Stimulated activated naive CD4-positive, alpha-beta T cell (primary cell): ENCODE measurements at places on chromosomes 7 and 10.

DNA sequence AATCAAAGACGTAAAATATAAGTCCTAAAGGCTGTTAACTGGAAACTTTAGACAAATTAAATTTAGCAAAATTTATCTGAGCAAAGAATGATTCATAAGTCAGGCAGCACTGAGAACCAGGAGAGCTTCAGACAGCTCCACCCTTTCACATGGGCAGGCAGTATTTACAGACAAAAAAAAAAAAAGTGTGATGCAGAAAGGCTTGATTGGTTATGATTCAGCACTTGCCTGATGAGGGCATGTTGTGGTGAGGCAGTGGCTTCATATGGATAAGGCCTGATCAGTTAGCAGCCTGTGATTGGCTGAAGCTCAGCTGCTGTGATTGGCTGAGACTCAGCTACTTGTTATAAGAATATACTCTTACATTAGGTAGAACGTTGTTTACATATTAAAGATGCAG is 495.4 kb upstream of the POM121L12 start:
- DNase-seq = no peak

DNA sequence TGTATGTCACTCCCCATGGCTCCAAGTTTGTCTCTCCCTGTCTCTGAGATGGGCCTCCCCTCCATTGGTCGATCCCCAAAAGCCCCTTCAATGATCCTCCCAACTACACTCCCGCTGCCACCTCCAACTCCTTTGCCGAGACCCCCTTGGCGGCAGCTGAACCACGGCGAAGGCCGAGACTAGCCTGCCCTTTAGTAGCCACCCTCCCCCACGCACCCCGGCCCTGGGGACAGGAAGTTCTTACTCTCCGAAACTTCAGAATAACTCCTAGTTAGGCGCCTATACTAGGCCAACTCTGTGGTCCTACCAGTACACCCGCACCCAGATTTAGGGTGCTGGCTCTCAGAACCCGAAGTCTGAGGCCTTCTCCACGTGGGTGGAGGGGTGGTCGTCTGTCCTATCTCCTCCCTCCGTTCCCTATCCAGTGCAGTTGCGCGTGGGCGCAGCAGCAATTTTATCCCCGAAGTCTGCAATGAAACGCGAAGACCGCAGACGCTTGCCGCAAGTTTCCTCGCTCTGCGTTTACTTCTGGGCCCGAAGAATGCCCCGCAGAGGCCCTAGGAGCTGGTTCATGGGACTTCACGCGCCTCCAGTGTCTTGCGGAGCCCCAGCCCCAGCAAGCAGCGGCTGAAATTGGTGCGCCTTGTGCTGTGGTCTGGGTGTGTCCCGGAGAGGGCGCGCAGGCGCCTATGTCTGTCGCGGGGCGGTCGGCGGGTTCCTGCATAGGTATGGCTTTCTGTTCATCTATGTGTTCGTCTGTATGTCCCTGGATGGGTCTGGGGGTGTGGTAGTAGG is 82.6 kb upstream of the SLF2 start:
- DNase-seq = no peak

DNA sequence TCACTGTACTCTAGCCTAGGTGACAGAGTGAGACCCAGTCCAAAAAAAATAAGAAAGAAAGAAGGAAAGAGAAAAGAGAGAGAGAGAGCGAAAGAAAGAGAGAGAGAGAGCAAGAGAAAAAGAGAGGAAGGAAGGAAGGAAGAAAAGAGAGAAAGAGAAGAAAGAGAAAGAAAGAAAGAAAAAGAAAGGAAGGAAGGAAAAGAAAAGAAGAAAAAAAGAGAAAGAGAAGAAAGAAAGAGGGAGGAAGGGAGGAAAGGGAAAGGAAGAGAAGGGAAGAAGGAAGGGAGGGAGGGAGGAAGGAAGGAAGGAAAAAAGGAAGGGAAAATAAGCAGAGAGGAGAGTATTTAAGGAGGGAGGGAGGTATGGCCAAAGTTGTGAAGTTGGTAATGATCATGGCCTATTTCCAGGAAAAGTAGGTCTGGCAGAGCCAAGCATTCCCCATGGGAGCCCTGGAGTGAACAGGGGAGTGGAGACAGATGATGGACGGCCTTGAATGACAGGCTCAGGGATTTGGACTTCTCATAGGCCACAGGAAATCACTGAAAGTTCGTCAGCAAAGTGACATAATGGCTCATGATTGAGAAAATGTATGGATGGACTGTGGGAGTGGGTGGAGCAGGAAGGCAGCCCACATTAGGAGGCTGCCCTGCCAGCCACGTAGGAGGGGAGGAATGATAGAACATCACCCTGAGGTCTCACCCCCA is 44.8 kb upstream of the CUX1 start:
- no peak for DNase-seq

- peak; percentile 37 for DNase-seq
Measured at GRCh38 chr10:133275684-133276092, 980 bp downstream of the ADAM8 start.

- no peak for DNase-seq
Measured at GRCh38 chr7:5237286-5237685, 45.5 kb upstream of the SLC29A4 start.

DNA sequence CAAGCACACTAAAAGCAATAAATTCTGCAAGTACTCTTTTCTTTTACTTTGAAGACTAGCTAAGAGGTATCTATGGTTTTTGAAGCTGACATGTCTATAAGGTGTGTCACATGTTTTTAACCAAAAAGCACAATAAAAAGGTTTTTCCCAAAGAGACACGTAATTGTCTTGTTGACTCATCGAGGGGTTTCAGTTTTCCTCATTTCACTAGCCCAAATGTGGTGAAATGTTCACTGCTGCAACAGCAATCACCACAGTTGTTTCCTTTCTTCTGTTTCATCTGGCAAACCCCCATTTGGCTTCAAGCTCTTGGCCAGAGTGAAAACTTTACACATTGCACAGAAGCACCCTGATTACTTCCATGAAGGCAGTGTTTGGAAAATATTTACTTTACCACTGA is 3.8 kb upstream of the HOXA4 start:
- no peak for DNase-seq

GRCh38 chr7:106134241-106134640 is 22.1 kb upstream of the SYPL1 start:
- no peak for DNase-seq

DNA sequence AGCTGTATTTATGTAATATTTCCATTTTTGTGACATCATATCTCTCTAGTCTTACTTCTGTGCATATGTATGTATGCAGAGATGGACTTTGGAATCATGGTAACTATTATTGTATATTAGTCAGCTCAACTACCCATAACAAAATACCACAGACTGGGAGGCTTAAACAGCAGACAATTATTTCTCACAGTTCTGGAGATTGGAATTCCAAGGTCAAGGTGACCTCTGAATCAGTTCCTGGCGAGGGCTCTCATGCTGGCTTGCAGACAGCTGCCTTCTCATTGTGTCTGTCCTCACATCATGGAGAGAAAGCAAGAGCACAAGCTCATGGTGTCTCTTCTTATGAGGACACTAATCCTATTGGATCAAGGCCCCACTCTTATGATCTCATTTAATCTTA is 79.1 kb downstream of the RAMP3 start:
- no peak for DNase-seq

DNA sequence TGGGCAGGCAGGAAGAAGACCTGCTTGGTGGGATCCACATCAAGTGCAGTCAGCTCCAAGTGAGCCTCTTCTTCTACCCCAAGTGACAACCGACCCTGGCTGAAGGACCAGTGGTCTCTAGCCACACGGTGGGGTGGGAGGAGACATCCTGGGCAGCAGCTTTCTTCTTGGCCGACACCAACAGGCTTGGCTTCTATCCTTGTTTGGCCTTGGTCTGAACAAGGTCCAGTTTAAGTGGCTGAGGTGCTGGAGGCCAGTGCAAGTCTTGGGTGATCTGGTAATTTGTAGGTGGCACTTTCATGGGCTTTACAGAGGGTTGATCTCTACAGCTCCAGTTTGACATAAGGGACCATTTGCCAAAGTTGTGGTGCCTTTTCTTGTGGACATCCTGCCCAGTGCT is 63.6 kb upstream of the PDCD4 start:
- no peak for DNase-seq

- no peak for DNase-seq
Measured at GRCh38 chr7:48428091-48428684, 256.9 kb downstream of the ABCA13 start.

DNA sequence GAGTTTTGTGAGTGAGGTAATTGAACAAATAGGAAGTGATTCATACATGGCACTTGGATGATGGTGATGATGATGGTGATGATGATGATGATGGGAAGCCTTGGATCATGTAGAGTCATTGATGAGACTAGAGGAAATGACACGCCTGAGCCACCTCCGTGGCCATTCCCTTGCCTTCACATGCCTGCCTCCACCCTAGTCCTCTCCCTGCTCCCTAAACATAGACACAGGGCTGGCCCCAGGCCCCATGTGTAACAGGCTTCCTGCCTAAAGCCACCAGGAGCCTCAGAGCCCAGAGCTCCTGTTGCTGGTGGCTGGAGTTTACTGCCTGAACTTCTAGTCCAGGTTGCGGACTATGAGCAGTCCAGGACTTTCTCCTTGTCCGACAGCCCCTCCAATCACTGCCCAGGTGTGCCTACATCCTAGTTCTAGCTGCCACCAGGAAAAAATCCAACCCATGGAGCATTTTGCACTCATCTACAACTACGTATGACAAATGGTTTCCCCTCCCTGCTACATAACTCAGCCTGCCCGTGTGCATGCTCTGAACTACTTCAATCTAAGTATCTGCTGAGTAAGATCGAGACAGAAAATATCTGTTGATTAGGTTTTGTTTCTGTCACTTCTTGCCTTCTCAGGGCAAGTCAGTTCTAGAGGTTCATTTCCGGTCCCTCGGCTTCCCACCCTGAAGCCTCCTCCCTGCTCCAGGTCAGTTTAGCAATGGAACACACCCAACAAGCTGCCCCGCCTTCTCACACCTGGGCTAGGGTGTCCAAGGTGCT is 35.5 kb upstream of the KDM7A start:
- no peak for DNase-seq

GRCh38 chr7:118615-119391 is 73.6 kb upstream of the FAM20C start:
- no peak for DNase-seq

GRCh38 chr10:71223347-71224058 is 11.1 kb downstream of the UNC5B start:
- no peak for DNase-seq

DNA sequence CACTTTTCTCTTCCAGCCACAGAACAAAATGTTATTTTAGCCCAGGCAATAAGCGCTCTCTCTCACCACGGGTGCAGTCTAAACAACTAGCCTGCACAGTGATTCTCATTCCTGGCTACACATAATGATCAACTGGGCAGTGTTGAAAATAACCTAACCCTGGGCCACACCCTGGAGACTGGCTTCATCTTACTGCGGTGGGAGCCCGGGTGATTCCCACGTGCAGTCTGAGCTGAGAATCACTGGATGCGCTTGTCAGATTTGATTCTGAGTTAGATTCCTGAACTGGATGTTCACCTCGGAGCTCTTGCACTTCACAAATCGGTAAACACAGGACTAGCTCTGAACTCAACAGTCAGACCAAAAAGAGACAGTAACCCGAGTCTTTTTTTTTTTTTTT is 14.9 kb downstream of the ZC3HAV1 start:
- DNase-seq = no peak

- DNase-seq = no peak
Measured at GRCh38 chr10:4708123-4708759, 117.8 kb upstream of the AKR1E2 start.

DNA sequence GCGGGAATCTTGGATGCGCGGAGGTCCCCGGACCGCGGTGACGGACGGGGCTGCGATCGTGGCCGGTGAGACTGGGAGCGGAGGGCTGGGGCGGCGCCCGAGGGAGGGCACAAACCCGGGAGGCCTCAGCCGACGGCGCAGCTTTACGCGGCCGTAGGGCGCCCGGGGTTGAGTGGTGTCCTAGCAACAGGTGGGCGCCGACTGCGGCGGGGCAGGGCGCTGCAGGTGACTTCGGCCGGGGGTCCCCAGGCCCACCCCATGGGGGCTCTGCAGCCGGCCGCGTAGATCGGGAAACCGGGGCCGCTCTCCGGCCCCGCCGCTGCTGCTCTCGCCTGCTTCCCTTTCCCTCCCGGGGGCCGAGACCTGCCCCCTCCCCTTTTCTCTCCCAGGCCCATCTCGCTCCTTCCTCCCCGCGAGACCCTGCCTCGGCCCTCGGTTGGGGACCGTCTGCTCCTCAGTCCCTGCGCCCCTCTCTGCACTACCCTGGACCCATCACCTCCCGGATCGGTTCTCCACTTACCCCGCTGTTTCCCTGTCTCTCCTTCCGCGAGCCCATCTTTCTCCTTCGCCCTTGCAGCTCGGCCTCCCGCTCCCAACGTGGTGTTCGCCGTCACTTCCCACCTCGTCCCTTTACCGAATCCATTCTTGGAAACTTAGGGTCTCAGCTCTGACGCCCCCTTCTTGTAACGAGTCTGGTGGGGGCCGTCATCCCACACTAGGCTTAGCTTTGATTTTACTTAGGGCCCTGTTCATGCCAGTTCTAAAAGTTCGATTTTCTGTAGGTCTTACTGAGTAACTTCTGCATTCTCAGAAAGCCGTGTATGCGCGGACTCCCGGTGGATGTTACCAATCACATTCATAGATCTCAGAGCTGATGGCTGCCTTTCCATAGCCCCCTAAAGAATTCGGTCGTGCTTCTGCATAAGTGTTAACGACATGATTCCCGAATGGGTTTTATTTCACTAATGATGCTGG is 18.5 kb upstream of the ACBD5 start:
- no peak for DNase-seq

DNA sequence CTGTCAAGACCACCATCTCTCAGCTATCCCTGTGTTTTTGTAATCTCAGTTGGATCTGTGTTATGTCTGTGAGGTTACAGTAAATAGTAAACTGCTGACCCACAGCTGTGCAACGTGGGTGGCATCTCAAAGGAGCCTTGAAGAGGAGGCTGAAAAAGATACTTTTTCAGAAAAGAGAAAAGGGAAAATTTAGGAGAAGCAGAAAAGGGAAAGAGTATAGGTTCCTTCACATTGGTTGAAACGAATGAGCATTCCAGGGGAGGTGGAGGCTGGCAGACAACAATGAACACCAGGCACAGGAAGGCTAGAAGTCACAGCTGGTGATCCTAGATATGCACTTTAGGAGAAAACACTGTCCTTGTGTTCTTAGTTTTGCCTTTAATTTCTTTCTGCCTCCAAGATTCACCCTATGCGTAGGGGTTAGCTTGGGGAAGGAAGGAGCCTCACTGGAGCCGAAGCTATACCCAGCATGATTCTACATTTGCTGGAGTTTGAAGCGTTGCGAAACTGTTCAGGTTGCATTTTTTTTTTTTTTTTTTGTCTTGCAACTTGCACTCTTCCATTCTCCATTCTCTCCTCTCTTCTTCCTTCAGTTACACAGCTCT is 18.3 kb downstream of the CPED1 start:
- no peak for DNase-seq

DNA sequence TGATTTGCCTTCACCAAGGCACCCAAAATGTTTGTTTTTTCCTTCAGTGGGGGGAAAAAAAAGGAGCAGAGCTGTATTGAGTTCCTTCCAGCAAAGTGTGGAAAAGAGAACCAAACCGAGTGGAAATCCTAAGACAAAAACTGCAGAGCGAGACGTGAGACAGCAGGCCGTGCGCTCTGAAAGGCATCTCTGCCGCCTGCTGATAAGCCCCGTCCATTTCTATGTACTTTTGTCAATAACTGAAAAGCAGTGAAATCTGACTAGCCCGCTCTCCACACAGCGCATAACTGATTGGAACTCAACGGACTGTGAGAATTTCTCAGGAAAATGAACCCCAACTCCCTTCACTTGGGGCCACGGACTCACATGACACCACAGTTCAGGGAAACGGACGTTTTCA is 83.2 kb downstream of the COBL start:
- no peak for DNase-seq

GRCh38 chr7:22627136-22627535 is 99.9 kb upstream of the IL6 start:
- no peak for DNase-seq

GRCh38 chr7:50977421-50977820 is 194.7 kb upstream of the GRB10 start:
- no peak for DNase-seq

- DNase-seq = no peak
Measured at GRCh38 chr10:63115732-63116383, 17.3 kb upstream of the NRBF2 start.
